ENCODE measurements at places on chromosomes 5 and 9.

DNA sequence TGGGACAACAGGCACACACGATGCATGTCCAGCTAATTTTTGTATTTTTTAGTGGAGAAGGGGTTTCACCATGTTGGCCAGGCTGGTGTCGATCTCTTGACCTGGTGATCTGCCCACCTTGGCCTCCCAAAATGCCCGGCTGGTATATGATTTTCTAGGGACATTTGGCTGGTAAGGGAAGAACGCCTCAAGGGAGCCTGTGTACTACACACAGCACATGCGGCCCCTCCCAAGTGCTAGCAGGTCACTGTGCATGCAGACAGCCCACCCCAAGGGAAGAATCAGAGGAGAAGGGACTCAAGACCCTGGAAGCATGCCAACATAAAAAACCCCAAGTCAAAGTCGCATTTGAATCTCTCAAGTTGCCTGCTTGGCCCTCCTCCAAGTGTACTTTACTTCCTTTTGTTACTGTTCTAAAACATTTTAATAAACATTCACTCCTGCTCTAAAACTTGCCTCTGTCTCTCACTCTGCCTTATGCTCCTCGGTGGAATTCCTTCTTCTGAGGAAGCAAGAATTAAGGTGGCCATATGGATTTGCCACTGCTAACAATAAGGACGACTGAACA is 24.3 kb upstream of the OTULINL start:
- no peak for DNase-seq

DNA sequence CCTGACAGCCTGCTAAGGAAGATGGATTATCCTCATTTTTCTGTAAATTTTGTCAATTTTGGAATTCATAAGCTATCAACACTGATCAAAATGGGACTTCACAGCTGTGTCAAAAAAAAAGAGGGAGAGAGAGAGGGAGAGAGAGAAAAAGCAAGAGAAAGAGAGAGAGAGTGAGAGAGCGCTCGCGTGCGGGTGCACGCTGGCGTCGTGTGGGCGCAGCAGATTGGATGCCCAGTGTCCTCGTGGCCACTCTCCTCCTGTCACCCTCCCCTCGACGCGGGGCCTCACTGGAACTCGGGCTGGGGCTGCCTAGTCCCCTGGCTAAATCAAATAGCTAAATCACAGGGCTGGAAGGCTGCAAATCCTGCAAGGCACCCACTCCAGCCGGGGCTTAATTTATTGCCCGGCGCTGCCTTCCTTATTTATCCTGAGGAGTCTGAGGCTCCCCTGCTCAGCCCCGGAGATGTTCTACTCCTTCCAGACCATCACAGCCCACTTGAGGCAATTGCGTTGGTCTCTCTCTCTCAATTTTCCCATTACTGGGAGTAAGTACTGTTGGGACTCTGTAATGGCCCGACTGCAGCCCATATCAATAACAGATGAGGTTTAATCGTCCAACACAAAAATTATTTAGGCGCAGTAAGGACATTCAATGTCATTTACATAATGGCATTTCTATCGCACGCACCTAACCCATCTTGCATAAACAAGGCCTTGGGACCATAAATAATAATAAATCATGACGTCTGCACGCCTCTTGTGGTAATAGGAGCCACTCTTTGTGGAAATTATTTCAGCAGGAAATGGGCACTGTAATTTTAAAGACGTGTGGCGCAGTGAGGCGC is 94.2 kb downstream of the PAX5 start:
- DNase-seq, result peak; percentile 40

DNA sequence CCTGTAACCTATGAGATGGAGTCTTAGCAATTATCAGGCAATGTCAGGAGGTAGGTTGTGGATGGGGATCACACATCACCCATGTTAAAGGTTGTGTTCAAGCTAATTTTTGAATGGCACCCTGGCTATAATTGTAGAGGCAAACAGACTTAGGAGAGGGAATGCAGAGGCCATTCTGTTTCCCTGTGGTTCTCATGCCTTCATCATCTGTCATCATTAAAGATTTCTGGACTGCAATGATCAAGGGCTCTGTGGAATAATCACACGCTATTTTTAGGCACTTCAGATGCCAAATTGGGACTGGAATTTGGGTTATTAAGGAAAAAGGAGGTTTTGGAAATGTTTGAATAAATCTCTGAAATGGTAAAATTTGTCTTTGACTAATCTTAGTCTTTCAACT is 1065.4 kb downstream of the TAF11L14 start:
- DNase-seq, result no peak

DNA sequence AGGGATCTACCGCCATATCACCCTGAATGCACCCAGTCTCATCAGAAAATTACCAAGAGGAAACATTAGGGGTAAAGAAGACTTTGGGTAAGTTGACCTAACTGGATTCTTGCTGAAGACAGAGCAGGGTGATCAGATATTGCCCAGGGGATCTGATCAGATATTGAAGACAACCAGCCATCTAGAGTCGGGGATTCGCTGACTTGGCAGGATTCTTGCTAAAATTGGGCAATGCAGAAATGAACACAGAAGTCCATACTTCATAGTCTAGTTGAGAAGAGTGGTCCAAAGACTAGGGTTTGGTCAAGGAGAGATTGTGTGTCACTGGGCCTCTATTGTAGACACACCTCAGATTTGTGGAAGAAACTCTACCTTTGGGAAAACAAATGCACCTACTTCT is 107.2 kb downstream of the SV2C start:
- no peak for DNase-seq

- no peak for DNase-seq
These were observed 95.8 kb upstream of the KLF9 start for GRCh38 chr9:70510157-70510770.

Measured in vagina (tissue), 2 donors.